ENCODE measurements at places on chromosomes 7 and 10.

DNA sequence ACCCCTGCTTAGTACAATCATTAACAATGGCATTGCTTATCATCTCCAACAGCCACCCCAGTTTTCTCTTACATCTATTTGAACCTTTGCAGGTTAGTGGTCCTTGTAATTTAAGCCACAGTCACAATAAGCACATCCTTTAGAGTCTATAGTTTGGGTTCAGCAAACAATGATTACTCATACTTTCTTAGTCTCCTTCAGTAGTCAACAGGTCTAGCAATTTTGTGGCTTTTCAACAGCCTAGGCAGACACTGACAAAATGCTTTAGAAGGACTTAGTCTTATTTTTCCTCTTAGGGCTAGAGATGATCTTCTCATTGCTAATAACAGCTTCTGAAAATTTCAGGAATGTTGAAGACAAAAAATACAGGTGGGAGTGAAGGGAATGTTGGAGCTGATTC is 32.3 kb upstream of the FAM204A start:
- no peak for DNase-seq

DNA sequence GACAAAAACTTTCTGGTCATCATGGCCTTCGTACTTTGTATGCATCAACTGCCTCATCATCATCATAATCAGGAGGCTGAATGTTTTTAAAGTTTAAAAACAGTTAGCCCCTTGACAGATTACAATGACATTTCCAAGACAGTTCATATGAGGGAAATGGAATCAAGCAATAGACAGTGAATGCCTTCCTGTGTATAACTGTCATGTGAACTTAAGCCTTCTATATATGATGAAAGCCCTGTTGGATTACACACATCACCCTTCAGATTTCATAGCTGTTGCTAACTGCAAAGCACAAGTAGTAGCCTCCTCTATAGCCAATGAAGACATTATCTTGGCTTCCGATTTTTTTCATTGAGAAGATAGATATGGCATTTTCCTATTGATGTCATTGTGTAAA is 154.0 kb downstream of the PLXDC2 start:
- no peak for DNase-seq

DNA sequence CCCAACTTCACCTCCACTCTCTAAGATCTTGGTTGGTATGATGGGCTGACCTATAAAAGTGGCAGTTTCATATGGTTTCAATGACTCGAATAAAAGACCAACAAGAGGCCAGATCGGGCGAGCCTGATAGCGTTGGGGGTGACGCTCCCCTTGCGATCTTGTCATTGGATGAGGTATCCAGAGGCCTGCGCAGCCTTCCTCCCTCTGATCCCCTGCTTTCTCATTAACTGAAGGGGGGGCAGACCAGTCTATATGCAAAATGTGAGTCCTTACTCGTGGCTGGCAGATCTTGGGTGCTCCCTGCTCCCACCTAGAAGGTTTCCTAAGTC is 937 bp upstream of the COBL start:
- DNase-seq = no peak

DNA sequence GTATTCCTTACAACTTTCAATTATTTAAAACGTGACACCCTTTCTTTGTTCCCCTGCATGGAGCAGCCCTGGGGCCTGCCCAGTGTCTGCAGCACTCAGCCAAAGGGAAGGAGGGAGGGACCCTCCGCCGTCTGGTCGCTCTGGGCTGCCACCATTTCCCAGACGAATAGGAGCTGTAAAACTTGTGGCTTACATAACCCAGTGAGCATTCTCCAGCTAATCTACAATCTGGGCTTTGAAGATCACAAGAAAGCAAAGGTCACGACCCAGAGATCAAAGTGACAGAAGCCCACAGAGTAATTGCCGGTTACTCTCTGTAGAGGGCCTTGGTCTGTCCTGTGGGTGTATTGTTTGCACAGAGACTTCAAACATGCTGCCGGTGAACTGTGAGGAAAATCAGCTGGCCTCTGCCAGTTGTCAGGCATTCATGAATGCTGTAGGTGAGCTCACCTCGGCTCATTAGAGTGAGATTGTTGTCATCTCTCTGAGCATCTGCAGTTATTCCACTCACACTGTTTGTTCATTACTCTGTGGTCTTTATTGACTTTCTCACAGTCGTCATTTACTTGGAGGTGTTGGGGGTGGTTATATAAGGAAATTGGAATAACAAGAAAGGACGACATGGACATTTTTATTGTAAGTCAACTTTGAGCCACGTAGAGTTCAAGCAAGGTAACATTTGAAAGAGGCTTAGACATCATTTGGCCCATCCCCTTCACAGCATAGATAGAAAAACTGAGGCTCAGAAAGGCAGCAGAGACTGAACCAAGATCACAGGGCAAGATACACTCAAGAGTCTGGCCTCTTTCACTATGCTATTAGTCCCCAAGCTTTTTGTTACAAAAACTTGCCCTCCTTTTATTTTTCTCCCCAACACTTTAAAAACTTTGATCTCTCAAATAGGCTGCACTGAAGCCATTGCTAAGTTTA is 619.8 kb downstream of the LRMDA start:
- DNase-seq = no peak

GRCh38 chr7:2072042-2072441 is 160.7 kb downstream of the MAD1L1 start:
- DNase-seq = no peak

DNA sequence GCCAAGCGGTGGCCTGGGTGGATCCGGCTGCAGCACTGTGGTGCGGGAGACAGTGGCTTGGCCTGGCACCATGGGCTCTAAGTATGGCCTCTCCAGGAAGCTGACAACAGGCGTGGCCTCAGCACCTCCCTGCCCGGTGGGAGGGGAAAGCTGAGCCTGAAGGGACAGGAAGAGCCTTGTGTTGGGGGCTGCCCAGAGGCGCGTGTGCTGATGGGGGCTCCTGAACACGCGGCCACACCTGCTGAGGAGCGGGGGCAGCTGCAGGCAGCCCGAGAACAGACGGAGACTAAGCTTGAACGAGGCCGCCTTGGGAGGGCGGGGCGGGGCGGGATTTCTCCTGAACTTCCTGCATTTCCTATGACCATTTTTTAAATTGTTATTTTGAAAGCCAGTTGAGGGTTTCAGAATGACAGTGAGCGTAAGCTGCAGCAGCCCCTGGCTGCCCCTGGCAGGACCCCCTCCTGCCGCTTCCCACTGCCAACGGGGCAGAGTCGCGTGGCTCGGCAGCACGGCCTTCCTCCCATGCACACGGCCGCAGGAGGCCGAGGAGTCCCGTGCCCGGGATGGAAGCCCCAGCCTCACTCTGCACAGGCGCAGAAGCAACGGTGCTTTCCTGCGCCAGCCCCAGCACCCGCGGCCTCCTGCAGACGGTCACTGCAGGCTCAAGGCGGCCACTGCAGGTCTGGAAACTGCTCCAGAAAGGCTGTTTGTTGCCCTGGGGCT is 43.2 kb downstream of the DPYSL4 start:
- no peak for DNase-seq

GRCh38 chr10:133166828-133167692 is 7.0 kb downstream of the KNDC1 start:
- peak; percentile 37 for DNase-seq

DNA sequence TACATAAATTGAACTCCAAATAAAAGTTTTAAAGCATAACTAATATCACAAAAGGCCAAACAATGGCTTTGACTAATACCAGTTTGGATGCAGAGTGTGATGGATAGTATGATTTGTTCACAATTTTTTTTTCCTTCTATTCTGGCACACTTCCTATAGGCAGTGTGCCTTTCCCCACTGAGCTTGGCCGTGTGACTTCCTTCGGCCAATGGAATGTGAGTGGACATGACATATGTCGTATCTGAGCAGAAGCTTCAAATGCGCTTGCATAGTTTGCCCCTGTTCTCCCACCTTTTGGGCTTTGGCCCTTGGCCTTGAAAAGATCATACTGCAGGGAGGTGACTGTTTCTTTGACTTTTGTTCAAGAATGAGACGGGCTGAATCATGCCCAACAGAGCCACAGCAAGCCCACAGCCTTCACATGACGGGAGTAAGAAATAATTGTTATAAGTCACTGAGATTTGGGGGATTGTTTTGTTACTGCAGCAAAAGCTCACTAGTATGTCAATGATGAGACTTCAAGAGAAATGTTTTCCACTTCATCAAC is 279.9 kb upstream of the NEBL start:
- DNase-seq = no peak

DNA sequence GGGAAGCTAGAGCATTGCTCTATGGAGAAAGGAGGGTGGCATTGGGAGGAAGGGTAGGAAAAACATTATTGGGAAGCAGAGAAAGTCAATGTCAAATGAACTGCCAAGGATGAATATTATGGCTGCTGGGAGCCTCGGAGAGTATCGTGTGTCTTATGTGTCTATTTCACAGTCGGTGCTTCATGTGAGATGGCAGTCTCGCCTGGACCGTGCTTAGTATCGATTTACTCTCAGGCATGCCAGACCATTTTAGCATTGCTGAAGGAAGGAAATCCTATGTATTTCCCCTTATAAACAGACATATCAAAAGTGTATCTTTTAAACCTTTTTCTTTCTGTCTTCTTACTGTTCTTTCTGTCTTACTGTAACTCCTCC is 612.6 kb downstream of the AUTS2 start:
- no peak for DNase-seq

GRCh38 chr10:67763499-67764011 is 67.6 kb upstream of the CTNNA3 start:
- peak; percentile 82 for DNase-seq

- peak; percentile 31 for DNase-seq
Measured at GRCh38 chr10:71719042-71719441, 536 bp downstream of the C10orf105 start.

DNA sequence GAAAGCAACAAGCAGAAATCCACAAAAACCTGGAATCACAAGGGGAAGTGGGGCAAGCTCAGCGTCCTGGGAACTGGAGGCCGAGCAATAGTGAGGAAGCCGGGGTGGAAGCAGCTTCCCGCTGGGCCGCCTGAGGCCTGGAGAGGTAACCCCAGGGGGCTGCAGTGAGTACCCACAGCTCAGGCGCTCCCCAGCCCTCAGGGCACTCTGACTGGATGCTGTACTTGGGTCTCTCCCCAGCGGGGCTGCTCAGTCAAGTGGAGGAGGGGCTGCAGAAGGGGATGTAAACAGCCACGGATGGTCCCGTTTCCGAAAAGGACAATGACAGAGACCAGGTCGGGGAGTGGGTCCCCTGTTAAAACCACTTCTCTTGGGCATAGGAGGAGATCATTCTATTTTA is 50.3 kb downstream of the SLIT1 start:
- DNase-seq = no peak

- DNase-seq = no peak
Measured at GRCh38 chr7:125059861-125060456, 130.3 kb upstream of the POT1 start.

All from pons (tissue), 1 donor.